Prostate gland (tissue), 2 donors: ENCODE measurements at places on chromosomes 2 and 18.

DNA sequence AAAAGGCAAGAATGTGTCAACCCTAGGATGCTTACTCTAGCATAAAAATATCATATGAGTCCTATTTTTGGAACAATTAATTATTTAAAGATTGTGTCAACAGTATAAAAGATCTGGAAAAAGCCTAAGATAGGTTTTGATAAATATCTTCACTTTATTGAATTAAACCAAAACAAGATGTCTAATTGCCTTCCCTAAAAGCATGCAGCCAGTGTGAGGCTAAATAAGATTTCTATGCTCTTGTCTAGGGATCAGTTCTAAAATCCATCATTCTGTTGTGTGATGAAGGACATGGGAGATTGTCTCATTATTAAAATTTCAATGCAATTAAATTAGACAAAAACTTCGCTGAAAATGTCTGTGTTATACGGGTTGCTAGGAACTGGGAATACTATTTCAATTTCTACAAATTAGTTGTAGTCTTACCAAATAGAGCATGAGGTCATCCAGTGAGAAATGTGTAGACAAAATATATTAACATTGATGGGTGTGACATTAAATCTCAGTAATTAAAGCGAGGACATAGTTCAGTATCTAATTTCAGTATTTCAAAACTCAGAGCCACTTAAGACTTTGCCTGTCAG lies 535.6 kb upstream of the FSIP2 start:
- no peak for DNase-seq

GRCh38 chr18:47683774-47684173 lies 246.7 kb downstream of the SMAD2 start:
- DNase-seq, result no peak

GRCh38 chr18:45166836-45167551 lies 448.3 kb upstream of the SLC14A2 start:
- DNase-seq, result peak; percentile 8

DNA sequence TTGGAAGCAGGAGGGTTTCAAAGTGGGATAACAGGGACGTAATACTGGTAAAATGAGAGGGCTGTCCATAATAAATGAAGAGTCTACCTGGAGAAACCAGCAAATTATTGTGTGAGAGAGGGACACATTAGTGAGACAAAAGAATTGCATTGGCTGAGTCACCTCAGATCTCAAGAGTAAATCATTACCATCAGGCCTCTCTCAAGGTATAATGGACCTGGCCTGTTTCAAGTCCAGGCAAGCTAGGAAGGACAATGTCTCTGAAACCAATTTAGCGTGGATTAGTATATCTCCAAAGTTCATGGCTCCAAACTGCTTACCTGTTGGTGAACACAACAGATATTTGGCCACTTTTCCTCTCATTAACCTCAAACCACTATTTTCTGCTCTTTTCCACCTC lies 471.4 kb downstream of the CMPK2 start:
- no peak for DNase-seq

DNA sequence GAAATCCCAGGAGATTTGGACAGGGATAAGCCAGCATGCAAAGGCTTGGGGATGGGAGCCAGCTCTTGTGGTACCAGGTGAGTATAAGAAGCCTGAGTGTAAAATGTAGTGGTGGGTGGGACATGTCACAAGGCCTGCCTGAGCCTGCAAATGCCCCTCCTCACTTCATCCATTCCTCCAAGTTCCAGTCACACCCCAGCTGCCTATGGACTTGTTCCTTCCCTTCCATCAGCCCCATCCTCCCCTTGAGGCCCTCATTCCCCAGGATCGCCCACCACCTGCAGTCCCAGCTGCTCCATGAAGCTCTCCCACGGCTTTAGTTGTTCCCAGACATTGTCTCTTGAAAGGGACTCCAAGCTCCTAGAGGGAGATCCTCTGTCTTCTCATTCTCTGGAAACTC lies 81.5 kb downstream of the MARCO start:
- DNase-seq, result no peak

DNA sequence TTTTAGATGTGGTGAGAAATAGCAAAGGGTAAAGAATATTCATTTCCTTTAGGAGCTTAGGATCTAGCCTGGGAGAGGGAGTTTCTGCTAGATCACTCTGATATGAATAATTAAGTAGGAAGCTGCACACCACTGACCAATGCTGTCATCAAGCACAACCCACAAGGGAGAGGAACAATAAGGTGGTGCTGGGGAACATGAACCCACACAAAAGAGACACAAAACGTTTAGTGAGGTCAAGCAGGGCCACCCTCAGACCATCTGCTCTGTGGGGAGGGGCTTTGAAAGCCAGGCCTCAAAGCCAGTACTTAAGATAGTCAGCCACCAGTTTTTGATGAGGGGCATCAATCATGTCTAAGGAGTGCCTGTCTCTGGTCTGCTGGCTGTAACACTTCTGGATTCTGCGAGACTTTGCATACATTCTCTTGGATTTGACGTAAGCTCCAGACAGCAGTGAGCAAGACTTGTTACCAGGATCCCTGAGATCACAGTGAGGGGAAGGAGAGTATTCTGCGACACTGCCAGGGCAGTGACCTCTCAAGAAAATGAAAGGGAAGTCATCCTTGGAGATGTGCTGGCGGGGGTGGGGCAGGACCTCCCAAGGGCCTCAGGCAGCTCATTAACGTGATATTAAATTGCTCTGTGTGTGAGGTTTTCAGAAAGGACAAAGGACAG lies 127.0 kb downstream of the CCBE1 start:
- DNase-seq, result no peak

GRCh38 chr2:231780123-231780908 lies 766 bp downstream of the PDE6D start:
- DNase-seq, result no peak

DNA sequence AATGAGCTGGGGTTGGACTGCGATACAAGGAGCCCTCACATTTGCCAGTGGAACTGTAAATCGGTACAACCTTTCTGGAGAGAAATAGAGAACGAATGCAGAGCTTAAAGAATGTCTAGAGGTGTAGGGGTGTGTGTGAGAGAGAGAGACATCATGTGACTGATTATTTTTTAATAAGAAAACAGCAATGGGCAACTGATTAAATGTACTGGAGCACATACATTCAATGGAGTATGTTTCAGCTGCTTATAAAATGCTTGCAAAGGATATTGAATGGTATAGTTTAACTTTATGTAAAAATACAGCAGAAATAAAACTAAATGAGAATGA lies 391 bp upstream of the TMEM17 start:
- DNase-seq, result no peak

DNA sequence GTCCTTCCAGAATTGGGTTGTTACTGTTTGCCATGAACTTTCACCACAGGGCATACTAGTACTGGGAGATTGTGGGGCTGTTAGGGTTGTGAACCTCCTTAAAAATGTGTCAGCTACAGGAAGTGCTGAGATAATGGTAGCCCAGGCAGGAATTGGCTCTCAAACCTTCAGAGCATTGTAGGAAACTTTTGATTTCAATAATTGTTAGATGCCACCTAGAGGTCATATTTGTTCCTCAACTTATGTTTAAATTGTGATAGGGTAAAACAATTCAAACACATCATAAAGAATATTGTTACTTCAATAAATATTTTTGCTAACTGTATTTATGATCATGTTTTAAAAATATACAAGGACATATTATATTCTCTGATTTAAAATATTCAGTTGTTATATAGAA lies 594.6 kb downstream of the ADCYAP1 start:
- no peak for DNase-seq

DNA sequence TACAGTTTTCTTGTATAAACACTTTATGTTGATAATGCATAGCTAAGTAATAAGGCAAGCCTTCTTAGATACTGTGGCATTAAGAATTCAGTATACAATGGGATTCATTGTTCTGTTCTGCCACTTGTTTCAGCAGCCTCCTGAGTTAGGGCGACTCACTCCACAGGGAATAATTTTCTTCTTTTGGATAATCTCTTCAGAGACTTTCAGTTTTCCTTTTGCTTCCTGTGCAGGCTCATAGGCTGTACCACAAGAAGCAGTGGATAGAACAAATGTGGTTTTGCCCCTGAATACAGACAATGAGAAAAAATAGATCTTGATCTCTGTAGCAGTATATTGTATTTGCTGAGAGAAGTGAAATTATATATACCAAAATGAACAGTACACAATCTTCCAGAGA lies 298.0 kb downstream of the ZNF407 start:
- DNase-seq, result no peak

DNA sequence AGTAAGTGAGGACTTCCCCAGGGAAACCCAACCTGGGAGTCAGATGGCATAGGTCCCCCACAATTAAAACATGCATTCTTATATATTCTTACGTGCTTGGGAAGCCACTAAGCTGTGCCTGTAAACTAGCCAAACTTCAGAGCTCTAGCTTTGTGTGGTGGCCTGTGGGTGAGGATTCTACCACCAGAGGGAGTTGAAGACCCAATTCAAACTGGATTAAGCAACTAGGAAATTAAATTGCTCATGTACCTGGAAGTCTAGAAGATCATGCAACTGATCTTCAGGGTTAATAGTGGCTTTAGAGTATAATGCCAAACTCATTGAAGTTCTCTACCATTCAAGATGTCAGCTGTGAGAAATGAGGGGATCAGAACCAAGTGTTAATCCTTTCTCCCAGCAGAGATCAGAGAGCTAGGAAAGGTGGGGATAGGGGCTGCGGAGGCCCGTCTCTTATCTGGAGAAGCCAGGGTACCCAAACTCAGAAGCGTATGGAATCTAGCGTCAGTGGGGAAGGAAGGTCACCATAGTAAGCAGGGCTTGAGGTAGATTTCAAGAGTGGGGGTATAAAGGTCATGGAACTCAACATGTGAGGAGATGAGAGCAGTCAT lies 53.2 kb upstream of the CCDC85A start:
- no peak for DNase-seq

DNA sequence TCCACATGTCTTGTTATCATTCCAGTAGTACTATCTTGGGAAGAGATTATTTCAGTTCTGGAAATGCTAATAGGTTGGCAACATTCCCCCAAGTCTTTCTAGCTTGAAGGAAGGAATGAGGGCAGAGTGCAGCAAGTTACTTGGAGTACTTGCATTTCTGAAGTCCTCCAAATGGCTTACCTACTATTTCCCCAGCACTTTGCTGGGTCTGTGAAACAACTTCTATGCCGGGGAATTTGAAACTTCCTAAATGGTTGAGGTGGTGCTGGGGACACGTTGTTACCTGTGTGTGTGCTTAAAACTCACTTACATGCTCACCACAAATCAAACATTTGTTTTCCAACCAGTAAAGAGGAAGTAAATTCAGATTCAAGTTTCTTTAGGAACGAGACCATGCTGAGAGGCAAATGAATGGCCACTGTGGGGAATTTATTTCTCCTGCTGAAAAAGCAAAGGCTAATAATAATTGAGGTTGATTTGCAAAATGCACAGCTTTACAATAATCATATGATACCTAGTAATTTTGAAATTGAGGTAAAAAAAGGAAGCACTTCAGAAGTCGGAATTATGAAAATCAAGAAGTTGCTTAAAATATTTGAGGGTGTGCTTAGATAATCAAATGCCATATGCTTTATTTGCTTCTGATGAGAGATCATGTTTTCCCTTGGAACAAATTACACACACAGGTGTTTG lies 1167.7 kb upstream of the ZEB2 start:
- no peak for DNase-seq

- no peak for DNase-seq
Measured at GRCh38 chr2:88765154-88765888, 73.8 kb downstream of the RPIA start.

- DNase-seq, result no peak
Measured at GRCh38 chr2:86285981-86286380, 51.4 kb downstream of the REEP1 start.

GRCh38 chr2:232103140-232103737 lies 141.7 kb downstream of the DIS3L2 start:
- no peak for DNase-seq

DNA sequence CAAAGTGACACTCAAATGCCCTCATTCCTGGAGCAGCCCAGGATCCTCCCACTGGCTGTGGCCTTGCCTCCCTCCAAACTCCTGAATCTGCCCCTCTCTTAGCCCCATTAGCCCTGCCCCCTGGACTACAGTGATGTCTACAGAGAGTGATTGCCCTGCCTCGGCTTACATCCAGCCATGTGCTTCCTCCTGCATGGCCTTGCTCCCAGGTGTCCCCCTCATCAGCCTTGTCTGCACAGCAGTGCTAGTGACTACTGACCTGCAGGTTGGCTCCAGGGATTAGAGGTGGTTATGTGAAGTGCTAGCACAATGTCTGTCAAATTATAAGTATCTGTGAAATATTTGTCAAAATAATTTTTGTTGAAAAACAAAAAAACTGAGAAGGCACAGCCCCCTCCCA lies 259.1 kb upstream of the MYT1L start:
- no peak for DNase-seq

DNA sequence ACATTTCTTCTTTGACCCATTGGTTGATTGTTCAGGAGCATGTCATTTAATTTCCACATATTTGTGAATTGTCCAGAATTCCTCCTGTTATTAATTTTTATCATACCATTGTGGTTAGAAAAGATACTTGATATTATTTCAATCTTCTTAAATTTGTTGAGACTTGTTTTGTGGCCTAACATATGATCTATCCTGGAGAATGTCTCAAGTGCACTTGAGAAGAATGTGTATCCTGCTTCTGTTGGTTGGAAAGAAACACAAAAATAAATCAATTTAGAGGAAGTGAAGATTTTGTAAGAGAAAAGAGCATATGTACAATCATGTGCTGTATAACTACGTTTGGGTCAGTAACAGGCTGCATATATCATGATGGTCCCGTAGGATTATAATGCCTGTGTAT lies 118.6 kb upstream of the CDC42EP3 start:
- DNase-seq, result no peak

- no peak for DNase-seq
Measured at GRCh38 chr2:63845866-63846265, 4.2 kb downstream of the UGP2 start.

GRCh38 chr18:45026162-45026561 lies 345.5 kb downstream of the SETBP1 start:
- DNase-seq, result no peak

DNA sequence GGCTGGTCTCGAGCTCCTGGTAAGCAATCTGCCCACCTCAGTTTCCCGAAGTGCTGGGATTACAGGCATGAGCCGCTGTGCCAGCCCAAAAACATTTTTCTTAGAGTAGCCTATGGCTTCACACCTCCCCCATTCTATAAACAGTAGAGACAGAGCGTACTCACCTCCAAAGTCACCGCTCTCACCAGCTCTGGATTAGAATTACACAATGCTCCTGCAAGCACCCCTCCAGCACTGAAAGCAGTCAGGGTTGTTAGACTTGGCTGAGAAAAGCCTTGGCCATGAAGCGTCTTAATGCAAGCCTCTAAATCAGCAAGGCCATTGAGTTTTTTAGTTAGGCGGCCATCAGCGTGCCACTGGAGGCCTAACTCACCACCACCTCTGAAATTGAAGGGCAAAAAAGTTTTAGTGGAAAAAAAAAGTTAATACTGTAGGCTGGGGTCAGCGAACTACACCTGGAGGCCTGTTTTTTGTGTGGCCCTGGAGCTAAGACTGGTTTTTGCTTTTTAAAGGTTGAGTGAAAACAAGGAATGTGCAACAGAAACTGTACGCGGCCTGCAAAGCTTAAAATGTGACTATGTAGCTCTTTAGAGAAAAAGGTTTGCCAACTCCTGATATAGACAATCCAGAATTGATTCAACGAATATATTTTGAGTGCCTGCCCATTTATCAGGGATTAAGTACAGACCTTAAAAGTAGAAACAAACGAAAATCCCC lies 34.6 kb downstream of the PREPL start:
- no peak for DNase-seq

- DNase-seq, result no peak
Measured at GRCh38 chr2:38435775-38436174, 58.7 kb upstream of the ATL2 start.
